ENCODE measurements at places on chromosomes 7 and 10.

DNA sequence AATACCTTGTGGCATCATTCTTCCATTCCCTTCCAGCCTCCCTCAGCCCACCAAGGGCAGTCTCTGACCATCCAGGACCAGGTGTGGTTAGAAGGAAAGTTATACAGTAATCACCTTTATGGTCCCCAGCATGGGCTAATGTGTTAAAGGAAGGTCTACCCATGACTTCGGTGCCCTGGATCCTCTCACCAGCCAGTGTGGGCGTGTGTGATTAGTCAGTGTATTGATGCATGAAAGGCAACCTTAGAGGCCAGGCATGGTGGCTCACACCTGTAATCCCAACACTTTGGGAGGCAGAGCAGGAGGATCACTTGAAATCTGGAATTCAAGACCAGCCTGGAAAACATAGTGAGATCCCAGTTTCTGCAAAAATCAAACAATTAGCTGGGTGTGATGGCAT lies 88.9 kb downstream of the APBB1IP start:
- DNase-seq: no peak

DNA sequence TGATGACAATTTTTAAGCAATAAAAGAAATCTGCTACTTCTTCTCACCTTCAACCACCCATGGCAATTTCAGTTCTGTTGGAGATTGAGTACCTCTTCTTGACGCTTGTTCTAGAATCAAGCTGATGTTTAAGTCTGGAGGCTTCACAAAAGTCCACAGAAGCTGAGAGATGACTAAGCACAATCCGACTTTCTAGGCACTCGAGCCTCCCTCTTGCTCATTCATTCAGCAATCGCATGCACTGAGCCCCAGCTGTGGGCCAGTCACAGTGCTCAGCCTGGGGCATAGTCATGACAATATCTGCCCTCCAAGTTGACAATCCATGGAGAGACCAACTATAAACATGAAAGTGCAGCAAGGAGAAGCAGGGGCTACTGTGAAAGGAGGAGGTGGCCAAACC lies 103.2 kb downstream of the IPMK start:
- DNase-seq: no peak

GRCh38 chr10:122515588-122516231 lies 44.8 kb upstream of the DMBT1 start:
- no peak for DNase-seq

GRCh38 chr7:98617960-98618418 lies 904 bp downstream of the NPTX2 start:
- DNase-seq: no peak

DNA sequence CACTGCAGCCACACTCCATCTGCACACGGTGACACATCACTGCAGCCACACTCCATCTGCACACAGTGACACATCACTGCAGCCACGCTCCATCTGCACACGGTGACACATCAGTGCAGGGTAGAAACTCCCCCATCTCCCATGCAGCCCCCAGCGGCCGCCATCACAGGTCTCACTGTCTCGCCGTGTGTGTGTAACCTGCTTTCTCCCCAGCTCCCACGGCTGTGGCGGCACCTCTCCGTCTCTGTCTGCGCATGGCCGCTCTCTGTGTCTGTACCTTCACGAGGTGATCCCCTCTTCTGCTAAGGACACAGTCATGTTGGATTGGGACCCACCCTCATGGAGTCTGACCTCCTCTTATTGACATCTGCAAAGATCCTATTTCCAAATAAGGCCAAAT lies 527.4 kb downstream of the PTPRN2 start:
- DNase-seq: no peak

GRCh38 chr7:82697897-82698296 lies 254.3 kb upstream of the CACNA2D1 start:
- peak; percentile 47 for DNase-seq

DNA sequence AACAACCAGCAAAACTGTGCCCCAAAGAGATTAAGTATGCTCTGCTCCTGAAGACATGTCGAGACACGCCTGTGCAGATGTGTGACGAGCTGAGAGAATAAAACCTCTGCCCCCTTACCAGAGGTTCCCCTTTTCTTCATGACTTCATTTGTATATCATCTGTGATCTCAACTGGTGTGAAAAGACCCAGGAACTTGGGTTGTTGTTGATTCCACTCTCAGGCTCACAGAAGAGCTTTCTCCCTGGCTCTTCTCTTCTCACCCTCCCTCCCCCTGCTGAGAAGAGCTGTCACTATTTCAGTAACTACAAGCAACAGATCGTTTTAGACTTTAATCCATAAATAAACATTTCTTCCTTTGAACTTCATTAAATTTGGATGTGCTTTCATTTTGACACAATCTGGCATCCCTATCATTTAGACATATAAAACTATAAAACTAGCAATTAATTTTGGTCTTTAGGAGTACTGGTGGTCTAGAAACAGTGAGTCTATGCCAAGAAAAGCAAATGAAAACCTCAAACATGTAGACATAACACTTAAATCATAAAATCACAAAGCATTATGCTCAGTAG lies 179.3 kb upstream of the FZD8 start:
- DNase-seq: no peak

- DNase-seq: no peak
These were observed 58.2 kb downstream of the DIP2C start for GRCh38 chr10:631266-631665.

DNA sequence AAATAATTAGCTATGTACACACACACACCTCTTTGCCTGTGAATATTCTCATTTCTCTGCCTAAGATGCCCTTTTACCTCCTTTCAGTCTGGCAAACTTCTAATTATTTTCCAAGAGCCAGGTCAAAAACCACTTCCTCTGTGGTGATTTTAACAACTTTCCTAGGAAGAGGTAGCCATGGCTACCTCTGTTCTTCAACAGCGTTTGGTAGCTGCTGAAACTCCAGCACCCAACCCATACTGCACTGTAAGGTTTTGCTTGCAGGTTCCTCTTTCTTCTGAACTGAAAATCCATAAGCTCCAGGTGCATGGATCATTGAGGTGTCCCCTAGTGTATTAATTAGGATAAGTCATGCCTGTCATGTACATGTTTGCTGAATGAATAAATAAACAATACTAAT lies 25.6 kb downstream of the NRCAM start:
- DNase-seq: no peak

DNA sequence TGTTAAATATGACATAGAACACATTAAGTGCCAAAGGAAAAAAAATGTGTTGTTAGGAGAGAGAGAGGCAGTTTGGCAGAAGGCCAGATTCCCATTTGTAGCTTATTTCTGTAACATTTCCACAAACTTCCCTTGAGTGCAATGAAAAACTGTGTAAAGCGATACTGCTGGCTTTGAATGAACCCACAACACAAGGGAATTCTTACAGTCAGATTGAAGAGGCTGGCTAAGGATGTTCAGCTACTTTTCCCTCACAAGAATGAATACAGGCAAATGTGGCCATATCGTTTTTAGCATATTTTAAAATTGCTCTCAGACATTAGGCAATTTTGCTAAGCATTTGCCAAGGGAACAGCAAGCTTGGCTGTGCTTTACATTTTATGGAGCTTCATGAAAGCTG lies 614.1 kb upstream of the FZD8 start:
- peak; percentile 69 for DNase-seq

DNA sequence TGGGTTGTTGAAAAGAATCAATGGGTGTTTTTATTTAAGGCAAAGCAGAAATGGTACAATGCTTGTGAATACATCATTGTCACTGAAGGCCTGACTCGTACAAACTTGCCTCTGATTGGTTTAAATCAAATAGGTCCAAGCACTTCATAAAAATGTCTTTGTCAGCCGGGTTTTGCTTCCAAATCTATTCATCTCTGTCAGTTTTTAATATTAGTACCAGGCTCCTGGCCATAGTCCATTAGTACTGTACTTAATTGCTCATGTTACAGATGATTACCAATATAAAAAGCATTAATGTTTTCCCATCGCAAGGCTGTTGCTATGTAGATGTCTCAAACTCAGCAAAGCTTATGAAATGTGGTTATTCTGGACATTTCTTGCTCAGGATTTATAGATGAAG lies 171.9 kb downstream of the ARID5B start:
- DNase-seq: no peak

DNA sequence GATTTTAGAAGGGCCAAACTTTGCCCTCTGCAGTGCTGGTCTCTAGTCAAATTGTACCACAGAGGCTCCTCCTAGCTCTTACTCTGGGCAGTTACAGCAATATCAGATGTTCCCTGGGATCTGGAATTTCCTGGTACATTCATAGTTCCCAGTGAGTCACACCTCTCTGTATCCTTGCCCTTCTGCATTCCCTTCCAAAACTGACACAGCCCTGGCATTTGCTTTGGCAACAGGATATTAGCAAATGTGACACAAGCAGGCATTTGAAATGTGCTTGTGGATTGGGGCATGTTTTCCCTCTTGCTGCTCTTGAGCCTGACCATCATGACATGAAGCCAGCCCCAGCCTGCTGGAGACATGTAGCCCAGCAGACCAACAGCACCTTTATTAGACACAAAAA lies 284.7 kb upstream of the AKR1E2 start:
- peak; percentile 62 for DNase-seq

- DNase-seq: no peak
These were observed 56.6 kb upstream of the RAB18 start for GRCh38 chr10:27447540-27447939.

- DNase-seq: no peak
These were observed 17.7 kb downstream of the MDFIC start for GRCh38 chr7:114939484-114940097.

GRCh38 chr10:131430716-131431412 lies 119.3 kb upstream of the TCERG1L start:
- DNase-seq: no peak

DNA sequence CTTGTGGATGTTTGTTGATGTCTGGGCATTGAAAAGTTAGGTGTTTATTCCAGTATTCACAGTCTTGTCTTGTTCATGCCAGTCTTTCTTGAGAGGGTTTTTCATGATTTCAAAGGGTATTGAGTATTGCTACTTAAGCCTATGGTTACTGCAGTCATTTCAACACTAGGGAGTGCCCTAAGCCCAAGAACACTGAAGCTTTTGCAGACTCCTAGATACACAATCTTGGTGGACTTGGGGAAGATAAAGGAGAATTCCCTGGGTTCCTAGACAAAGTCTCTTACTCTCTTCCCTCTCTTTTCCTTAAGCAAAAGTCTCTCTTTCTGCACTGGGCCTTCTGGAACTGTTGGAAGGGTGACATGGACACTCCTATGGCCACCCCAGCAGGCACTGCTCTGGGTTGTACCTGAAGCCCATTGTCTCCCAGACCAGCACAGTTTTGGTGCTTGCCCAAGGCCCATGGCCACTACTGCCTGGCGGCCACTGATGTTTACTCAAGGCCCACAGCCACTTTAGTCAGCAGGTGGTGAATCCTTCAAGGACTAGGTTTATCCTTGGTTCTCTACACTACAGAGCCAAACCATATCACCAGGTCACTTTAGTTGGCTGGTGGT lies 24.9 kb downstream of the SAMD9 start:
- peak; percentile 5 for DNase-seq

GRCh38 chr7:157703131-157703530 lies 366.3 kb downstream of the DNAJB6 start:
- no peak for DNase-seq

DNA sequence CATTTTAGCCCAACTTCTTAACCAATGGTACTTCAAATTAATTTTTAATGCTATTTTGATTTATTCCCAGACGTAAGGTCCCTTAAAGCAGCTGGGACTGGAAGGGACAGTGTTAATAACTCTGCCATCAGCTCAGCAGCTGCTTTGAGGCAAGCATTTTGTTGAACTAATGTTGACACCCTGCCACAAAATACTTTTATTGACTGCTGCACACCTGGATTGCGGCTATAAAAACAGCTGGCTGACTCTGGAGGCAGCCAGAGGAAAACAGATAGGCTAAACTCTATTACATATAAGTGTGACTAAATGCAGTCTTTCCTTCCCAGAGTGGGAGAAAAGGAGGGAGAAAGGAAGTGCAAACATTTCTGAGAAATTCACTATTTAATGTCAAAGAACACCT lies 77.6 kb downstream of the ETV1 start:
- DNase-seq: no peak

- DNase-seq: peak; percentile 29
These were observed 41.0 kb upstream of the ITGA8 start for GRCh38 chr10:15760681-15761080.

Measured in fibroblast of skin of left quadriceps (primary cell).